Calu3 (cell line): ENCODE measurements at places on chromosomes 12 and 14. TPM values are rescaled to one million over a fixed set of nuclear protein-coding genes. Genes with fewer than 3 reads are reported as not detected.

The SCNN1A gene
- 36.5 and 53.5 TPM in 2 replicates for total RNA-seq

GRCh38 chr12:124780336-124780735 is 83.3 kb downstream of the SCARB1 start:
- no peak for DNase-seq
- H3K4me3 ChIP-seq, result no peak overlapping the region
- H3K4me1 ChIP-seq, result peaks cover 6% of the 10 kb centered on the region
- no peak overlapping the region for H3K27ac ChIP-seq

- no peak overlapping the region for H3K4me3 ChIP-seq
- no peaks in the 10 kb centered on the region for H3K27me3 ChIP-seq
- no peak for DNase-seq
- H3K4me1 ChIP-seq, result no peaks in the 10 kb centered on the region
Observed at GRCh38 chr12:114441545-114441944, 35.6 kb upstream of the TBX5 start.

The DAO gene
- total RNA-seq, result not detected in 2 replicates

GRCh38 chr12:94922561-94922960 is 80.9 kb downstream of the NDUFA12 start:
- no peaks in the 10 kb centered on the region for H3K27me3 ChIP-seq
- DNase-seq, result no peak
- H3K4me1 ChIP-seq, result no peaks in the 10 kb centered on the region
- no peaks in the 10 kb centered on the region for H3K36me3 ChIP-seq
- no peak overlapping the region for H3K4me3 ChIP-seq
- H3K27ac ChIP-seq, result no peak overlapping the region

- DNase-seq, result no peak
- H3K36me3 ChIP-seq, result no peaks in the 10 kb centered on the region
- no peak overlapping the region for H3K4me3 ChIP-seq
- no peaks in the 10 kb centered on the region for H3K27me3 ChIP-seq
- no peak overlapping the region for H3K27ac ChIP-seq
- peaks cover 13% of the 10 kb centered on the region for H3K4me1 ChIP-seq
Observed at GRCh38 chr12:28824193-28824846, 324.8 kb upstream of the FAR2 start.

- H3K27me3 ChIP-seq, result no peaks in the 10 kb centered on the region
- H3K27ac ChIP-seq, result no peak overlapping the region
- H3K4me1 ChIP-seq, result peaks cover 25% of the 10 kb centered on the region
- H3K4me3 ChIP-seq, result no peak overlapping the region
- peaks cover 45% of the 10 kb centered on the region for H3K36me3 ChIP-seq
Observed at GRCh38 chr12:121003650-121004049, 12.6 kb downstream of the C12orf43 start.

DNA sequence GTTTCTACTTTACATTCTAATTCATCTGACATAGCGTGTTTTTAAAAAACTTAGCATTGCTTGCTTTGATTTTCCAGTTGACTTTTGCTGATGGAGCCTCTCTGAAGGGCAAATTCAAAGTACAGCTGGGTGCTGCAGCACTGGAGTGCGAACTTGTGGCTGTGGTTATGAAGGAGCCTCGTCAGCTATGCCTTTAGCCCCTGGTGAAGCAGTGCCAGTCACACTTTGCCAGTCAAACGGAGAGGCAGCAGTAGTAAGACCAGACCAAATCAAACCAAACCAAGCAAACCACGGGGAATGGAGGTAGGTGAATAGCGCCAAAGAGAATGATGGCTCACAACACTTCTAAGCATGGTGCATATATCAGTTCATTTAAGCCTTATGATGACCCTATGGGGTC is 15.1 kb upstream of the SLC38A2 start:
- H3K4me1 ChIP-seq, result peaks cover 11% of the 10 kb centered on the region
- peaks cover 25% of the 10 kb centered on the region for H3K36me3 ChIP-seq
- no peak overlapping the region for H3K27ac ChIP-seq
- no peaks in the 10 kb centered on the region for H3K27me3 ChIP-seq
- DNase-seq, result no peak

DNA sequence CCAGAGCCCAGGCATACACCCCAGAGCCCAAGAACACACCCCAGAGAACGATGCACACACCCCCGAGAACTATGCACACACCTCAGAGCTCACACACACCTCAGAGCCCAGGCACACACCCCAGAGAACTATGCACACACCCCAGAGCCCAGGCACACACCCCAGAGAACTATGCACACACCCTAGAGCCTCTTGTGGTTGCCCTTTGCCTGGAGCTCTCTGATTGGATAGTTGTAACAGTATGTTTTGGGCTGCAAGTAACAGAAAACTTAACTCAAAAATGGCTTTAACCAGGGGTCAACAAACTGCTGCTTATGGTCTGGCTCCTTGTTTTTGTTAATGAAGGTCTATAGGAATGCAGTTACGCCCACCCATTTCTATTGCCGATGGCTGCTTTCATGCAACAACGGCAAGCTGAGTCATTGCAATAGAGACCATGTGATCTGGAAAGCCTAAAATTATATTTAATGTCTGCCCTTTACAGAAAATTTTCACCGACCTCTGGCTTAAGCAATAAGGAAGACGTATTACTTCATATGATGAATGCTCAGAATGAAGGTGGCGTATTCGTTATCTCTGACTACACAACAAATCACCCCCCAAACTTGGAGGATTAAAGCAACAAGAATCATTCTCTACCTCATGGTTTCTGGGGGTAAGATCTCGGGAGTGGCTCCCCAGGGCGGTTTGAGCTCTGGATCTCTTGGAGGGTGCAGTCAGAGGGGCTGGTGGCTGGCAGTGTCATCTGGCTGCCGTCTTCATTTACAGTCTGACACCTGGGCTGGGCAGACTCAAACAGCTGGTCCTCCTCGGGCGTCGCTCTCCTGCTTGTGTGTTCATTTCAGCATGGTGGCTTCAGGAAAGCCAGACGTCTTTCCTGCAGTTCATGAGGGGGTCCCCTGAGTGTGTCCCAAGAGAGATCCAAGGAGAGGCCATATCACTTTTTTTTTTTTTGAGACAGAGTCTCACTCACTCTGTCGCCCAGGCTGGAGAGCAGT is 66.3 kb upstream of the NCOR2 start:
- H3K4me1 ChIP-seq, result peaks cover 40% of the 10 kb centered on the region
- no peaks in the 10 kb centered on the region for H3K27me3 ChIP-seq
- DNase-seq, result peak; percentile 68
- no peak overlapping the region for H3K4me3 ChIP-seq

DNA sequence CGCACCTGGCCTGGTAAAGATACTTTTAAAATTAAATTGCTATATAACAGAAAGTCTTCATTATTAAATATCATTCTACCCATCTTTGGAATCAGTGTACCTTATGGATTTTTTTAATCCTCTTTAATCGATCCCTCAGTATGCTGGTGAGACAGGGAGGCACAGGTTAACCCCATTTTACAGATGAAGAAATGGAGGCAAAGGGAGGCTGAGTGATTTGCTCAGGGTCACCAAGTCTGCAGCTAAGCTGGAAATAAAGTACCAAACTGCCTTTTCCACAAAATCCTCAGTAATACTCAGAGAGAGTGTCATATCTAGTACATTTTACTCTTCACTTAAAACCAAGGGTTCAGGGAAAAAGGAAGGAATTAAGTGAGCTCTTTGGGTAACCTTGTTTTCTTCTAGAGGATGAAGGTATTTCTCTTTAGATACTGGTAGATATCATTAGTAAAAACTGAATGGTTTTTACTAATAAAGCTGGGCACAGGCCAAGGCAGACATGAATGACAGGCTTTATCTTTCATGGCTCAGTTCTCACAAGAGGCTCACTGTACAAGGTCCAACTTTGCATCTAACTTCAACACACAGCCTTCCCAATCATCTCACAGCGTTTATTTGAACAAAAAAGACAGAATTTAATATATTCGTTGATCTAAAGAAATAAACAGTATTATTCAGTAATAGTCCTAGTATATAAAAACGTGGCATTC is 35.3 kb upstream of the TTC7B start:
- H3K27ac ChIP-seq, result no peak overlapping the region
- no peak overlapping the region for H3K4me3 ChIP-seq
- H3K27me3 ChIP-seq, result no peaks in the 10 kb centered on the region
- no peaks in the 10 kb centered on the region for H3K4me1 ChIP-seq
- no peaks in the 10 kb centered on the region for H3K36me3 ChIP-seq

DNA sequence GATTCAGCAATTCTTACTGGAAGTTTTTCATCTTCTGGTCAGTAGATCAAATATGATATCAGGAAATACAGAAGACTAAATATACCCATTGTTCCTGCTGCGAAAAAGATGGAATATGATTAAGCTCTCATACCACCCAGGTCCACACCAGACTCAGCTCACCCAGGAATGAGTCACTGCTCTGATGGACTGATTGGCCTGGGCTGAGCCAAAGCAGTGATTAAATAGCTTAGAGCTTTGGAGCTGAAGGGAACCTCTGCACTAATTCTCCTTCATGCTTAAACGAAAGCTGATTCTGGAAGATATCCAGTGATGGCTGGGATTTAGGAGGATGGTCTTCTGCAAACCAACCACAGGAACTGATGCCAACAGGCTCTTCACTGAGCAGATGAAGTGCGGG is 62.0 kb upstream of the SYT1 start:
- H3K27ac ChIP-seq, result peak overlapping the region; percentile 58
- no peaks in the 10 kb centered on the region for H3K36me3 ChIP-seq
- H3K27me3 ChIP-seq, result no peaks in the 10 kb centered on the region
- peak; percentile 62 for DNase-seq
- peaks cover 7% of the 10 kb centered on the region for H3K4me1 ChIP-seq

GRCh38 chr14:64628940-64629408 is 75.2 kb upstream of the PLEKHG3 start:
- no peaks in the 10 kb centered on the region for H3K27me3 ChIP-seq
- no peaks in the 10 kb centered on the region for H3K36me3 ChIP-seq
- DNase-seq, result no peak
- H3K4me1 ChIP-seq, result no peaks in the 10 kb centered on the region
- no peak overlapping the region for H3K27ac ChIP-seq
